SIG-M5 (cell line): ENCODE measurements at places on chromosomes 12 and 14.

DNA sequence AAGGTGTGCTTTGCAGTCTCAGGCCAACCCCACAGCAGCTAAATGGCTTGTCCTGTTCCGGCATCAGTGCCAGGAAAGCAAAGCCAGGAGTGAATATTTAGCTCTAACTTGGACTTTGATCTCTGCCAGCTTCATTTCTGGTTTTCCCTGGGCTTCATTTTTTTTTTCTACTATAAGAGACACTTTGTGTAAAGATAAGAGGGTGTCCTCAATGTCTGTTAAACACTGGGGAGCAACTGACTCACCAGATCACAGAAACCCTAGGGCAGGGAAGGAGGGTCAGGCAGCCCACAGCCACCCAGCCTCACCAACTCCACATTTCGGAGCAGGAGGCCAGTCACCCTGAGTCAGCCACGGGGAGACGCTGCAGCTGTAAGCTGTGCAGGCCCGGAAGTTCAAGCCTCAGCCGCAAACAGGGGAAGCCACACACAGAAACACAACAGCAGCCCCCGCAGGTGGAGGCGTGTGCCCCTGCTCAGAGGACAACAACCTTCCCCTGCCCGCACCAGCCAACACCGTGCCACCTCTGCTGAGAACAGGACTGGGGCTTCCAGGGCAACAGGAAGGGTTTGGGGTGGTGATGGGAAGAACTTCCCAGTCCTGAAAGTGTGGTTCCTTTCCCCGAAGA, 6.3 kb downstream of the TNFRSF1A start:
- DNase-seq: no peak

DNA sequence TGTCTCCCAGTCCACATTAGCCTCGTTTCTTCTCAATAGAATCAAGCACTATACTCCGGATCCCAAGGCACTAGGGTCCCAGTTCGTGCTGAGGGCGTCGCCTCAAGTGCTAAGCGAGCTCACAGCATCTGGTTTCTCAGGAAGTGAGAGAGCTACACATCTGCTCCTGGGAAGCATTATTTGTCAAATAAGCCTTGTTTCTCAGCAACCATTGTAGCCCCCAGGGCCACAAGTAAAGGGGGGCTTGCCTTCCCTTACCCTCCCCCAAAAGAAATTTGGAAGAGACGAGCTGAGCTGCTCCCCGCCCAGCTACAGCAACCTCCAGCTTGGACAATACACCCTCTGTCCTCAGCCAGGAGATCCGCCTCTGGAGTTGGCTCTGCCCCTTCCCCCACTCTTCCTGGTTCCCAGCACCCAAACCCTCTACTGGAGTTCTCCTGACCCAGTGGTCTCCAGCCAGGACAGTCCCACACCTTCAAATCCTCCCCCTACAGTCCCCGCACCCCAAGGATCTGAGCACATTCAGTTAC, 5.7 kb upstream of the TNS2 start:
- DNase-seq: no peak

DNA sequence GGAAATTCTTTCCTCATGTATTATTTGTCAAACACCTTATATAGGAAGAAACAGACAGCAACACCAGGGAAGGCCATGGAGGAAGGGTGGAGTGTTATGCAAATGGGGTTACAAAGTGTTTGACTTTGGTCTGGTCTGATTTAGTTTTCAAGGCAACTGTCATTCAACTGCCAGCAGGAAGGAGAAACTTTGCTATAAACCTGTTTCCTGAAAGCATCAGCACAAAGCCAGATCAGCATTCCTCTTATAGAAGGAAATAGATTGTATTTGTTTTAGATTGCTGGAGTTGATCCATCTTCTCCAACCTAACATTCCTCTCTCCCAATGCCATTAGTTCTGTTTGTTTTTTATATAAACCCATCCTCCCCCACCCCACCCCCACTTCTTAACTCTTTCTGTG, 65.7 kb downstream of the STAB2 start:
- DNase-seq: no peak

- DNase-seq: no peak
Observed at GRCh38 chr12:53326460-53327185, 5.2 kb upstream of the AAAS start.

- no peak for DNase-seq
Observed at GRCh38 chr14:104708606-104709268, 15.3 kb upstream of the ADSS1 start.

- no peak for DNase-seq
Observed at GRCh38 chr14:55536204-55536708, 43.8 kb upstream of the KTN1 start.

- DNase-seq: no peak
Observed at GRCh38 chr12:47378222-47378582, 298.4 kb upstream of the AMIGO2 start.

DNA sequence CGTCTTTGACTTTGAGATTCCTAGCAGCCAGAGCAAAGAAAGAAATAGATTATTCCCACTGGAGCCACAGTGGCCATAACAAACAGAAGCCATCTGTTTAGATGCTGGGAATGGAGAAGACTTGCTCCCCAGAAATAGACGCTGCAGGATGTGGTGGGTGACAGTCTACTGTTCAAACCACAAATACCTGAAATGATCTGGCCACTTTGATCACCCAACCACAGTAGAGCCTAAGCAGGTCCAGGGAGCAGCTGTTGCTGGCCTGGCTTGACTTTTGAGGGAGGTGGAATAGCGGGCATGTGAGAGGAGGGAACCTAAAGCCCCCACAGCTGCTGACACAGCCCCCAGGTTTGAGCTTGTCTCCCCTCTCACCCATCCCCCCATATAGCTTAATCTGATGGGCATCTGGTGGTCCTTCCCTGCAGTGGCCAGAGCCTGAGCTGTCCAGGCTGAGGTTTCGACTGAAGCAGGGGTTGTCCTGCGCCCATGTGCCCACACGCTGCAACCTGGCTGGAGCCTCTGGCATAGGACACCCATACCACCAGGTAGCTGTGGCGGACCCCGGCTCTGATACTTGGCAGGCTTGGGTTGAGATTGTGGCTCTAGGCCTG, 38.7 kb downstream of the SH2B3 start:
- DNase-seq: no peak
